ENCODE measurements at places on chromosomes 3 and 15.

- no peak for DNase-seq
Measured at GRCh38 chr15:79812541-79812940, 84.3 kb downstream of the MTHFS start.

GRCh38 chr3:127417709-127418559, 130.1 kb upstream of the PRR20G start:
- DNase-seq, result no peak

DNA sequence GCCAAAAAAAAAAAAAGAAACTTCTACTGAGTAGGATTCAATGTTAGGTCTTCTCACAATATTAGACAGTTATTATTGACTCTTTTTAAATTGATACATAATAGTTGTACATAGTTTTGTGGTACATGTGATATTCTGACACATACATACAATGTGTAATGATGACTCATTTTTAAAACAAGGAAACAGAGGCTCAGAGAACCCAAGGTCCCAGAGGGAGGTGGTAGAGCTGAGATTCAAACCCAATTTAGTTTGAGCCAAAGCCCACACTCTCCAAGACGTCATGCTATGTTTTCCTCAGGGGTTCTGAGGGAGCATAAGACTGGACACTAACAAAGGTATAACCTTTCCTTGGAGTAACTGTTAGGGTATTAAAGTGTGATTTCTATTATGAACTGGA, 40.6 kb downstream of the MYO5C start:
- no peak for DNase-seq

GRCh38 chr15:38176155-38176554, 76.5 kb upstream of the SPRED1 start:
- peak; percentile 92 for DNase-seq

- no peak for DNase-seq
Measured at GRCh38 chr3:175434561-175434960, 575.4 kb downstream of the NAALADL2 start.

DNA sequence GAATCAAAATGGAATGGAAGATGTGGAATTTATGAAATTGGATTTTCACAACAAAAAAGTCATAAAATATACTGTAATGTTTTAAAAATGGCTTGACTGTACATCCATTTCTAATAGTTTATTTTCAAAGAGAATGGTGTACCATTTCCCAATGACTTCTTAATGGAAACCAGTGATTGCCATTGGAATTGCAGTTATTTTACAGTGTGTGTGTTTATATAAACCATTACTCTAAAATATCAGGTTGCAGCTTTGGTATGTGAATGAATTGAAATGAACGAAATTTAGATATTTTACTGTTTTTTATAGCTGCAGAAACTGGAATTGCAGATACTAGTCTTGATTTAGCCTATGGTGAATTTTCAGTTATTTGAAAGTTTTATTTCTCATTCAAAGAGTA, 165.6 kb downstream of the UBE2E2 start:
- no peak for DNase-seq

- peak; percentile 47 for DNase-seq
Measured at GRCh38 chr15:49041426-49041825, 4.8 kb downstream of the SECISBP2L start.

DNA sequence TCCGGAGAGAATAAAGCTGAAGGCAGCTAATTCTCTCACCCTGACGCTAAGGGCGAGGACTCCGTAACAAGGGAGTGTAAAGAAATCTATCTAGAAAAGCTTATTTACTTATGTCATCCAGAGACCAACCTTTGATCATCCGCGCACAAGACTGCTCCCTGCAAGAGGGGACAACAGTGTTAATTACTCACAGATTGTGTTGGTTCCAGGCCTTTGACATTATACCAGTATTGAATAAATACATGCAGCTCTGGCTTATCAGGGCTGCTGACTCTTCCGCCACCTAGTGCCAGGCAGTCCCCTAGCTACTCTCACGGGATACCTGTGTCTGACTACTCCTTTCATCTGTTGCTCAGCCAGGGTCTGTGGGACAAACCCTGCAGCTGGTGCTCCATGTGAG, 211.7 kb downstream of the DTWD1 start:
- peak; percentile 31 for DNase-seq

GRCh38 chr3:147385059-147386012, 21.0 kb downstream of the ZIC4 start:
- DNase-seq, result no peak

DNA sequence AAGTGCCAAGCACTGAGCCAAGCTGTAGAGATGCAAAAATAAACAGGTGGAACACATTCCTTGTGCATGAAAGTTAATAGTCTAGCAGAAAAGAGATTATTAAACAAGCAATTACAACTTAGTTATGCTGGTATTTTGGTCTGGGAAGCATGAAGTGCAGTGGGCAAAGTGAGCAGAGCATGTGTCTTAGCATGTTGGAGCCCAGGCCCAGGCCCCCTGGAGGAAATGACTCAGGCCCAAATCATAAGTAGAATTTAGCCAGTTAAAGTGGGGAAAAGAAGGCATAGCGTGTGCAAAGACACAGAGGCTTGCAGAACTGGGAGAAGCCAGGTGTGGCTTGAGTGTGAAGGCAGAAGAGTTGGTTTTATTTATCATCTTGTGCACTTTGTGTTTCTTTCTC, 163.8 kb upstream of the ATP11B start:
- no peak for DNase-seq

- DNase-seq, result peak; percentile 27
Measured at GRCh38 chr15:100863796-100864267, 15.8 kb upstream of the ALDH1A3 start.

GRCh38 chr15:29601811-29602210, 220.5 kb downstream of the TJP1 start:
- DNase-seq, result no peak

GRCh38 chr3:152056481-152056880, 183.0 kb downstream of the SUCNR1 start:
- DNase-seq, result no peak

DNA sequence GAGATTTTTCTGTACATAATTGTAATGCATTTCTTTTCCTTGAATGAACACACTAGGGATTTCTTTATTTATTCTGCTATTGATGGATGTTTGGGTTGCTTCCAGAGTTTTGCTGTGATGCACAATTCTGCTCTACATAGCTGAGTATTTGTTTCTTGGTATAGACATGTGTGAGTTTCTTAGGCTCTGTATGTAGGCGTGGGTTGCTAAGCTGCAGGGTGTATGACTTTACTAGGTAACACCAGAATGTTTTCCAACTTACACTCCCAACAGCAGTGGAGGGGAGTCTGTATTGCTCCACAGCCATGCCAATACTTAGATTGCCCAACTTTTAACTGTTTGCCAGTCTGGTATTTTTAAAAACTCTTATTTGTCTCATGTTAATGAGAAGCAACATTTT, 155.5 kb upstream of the TNIK start:
- peak; percentile 69 for DNase-seq

GRCh38 chr3:197218210-197218609, 80.2 kb downstream of the DLG1 start:
- DNase-seq, result no peak

GRCh38 chr15:32927124-32927523, 209.3 kb downstream of the GREM1 start:
- no peak for DNase-seq

GRCh38 chr15:70192041-70192440, 94.3 kb upstream of the TLE3 start:
- no peak for DNase-seq

GRCh38 chr3:73365756-73366397, 258.9 kb downstream of the PDZRN3 start:
- peak; percentile 11 for DNase-seq

- peak; percentile 34 for DNase-seq
Measured at GRCh38 chr3:159600291-159600690, 388.3 kb upstream of the IL12A start.

DNA sequence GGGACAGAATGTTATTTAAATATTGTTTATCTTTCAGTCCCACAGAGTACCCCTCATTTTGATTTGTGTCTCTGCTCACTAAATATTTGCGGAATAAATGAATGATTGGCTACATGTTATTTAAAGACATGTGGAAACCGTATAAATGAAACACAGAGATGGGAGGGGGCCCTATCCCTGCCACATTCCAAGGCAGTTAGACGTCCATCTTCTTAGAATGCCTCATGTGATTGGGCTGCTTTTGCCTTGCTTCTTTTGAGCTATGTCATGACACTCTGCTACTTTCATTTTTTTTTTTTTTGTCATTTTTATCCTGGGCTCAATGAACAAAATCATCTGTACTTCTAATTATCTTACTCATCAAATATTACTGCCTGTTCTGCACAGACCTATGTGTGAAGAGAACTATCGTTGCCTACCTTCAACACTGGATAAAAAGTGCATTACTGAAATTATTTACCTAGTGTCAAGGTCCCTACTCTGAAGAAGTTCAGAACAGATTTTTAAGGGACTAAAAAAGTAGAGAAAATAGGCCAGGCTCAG, 83.9 kb upstream of the FAM98B start:
- no peak for DNase-seq

DNA sequence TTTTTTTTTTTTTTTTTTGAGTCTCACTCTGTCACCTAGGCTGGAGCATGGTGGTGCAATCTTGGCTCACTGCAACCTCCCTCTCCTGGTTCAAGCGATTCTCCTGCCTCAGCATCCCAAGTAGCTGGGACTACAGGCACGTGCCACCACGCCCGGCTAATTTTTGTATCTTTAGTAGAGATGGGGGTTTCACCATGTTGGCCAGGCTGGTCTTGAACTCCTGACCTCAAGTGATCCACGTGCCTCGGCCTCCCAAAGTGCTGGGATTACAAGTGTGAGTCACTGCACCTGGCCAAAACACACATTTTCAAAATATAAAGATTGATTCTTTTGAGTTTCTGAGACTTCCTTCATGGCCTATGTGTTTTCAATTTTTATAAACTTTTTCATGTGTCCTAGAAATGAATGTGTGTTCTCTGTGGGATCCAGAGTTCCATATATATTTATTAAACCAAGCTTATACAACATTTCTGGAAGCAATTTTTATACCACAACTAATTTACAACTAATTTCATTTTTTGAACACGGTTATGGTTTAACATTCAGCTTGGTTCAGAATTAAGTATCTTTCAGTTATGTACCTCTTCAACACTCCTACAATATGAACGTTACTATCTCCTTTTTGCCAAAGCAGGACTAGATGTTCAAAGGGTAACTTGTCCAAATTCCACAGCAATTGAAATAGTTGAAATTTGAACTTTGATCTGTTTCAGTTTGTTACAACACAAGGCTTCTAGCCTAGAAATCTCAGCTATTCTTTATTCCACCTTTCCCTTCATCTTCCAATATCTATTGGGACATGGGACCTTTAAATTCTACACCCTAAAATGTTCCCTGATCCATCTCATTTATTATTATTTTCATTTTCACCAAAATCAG, 1.5 kb downstream of the ACAD11 start:
- DNase-seq, result no peak

Measured in amniotic epithelial cell (primary cell).